Activated CD8-positive, alpha-beta memory T cell treated with anti-CD3 and anti-CD28 coated beads for 1 hour (primary cell): ENCODE measurements at places on chromosomes 12 and 14.

- no peak for DNase-seq
These were observed 17.0 kb downstream of the OR8S1 start for GRCh38 chr12:48542300-48542928.

DNA sequence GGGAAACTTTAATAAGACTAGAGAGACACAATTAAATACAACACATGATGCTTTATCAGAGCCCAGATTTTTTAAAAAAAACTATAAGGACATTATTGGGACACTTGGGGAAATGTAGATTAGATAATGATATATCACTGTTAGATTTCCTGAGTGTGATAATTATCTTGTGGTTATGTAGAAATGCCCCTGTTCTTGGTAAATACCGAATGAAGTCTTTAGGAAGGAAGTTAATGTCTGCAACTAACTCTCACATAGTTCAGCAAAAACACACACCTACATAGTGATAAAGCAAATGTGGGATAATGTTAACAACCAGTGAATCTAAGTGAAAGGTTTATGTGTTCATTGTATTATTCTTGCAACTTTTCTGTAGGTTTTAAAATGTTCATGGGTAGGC is 14.6 kb upstream of the CACNB3 start:
- DNase-seq, result no peak

DNA sequence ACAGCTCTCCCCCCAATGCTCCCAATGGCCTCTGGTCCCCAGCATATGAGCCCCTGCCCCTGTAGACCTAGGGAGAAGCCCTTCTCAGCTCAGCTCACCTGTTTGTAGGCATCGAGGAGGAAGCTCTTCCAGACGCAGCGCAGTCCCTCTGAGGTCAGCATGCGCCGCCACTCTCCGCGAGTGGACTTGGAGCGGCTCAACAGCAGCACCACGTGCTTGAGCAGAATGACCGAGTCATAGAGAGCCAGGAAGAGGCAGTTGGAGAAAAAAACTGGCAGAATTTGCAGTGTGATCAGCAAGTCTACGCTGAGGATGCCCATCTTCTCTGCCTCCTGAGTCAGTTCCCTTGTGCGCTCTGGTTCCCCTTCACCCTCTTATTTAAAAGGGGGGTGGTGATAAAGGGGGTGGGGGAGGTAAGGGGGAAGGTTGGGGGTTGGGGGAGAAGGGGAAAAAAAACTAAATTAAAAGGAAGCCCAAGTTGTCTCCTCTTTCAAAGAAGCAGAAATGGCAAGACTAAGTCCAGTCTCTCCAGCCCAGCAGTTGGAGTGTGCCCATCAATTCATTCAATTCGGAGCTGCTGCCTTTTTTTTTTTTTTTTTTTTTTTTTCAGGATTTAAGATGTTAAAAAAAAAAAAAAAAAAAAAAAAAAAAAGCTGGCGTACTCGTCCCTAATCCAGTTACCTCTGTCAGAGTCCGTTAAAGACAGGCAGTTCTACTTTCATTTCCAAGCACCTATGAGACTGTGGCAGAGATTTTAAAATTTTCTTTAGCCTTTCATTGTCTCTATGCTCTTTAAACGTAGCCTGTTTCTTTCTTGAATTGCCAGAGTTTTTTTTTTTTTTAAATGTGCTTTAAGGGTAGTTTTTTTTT is at the start of gene DIO2:
DIO2 (minus strand) TSS at position 352 of the 870 bp plus-strand sequence; CDS start at position 320, 32 bp downstream.
- DNase-seq, result no peak

- no peak for DNase-seq
These were observed 497.7 kb downstream of the FUT8 start for GRCh38 chr14:65910108-65910786.

- DNase-seq, result no peak
These were observed 1.1 kb upstream of the USP15 start for GRCh38 chr12:62258941-62259630.

DNA sequence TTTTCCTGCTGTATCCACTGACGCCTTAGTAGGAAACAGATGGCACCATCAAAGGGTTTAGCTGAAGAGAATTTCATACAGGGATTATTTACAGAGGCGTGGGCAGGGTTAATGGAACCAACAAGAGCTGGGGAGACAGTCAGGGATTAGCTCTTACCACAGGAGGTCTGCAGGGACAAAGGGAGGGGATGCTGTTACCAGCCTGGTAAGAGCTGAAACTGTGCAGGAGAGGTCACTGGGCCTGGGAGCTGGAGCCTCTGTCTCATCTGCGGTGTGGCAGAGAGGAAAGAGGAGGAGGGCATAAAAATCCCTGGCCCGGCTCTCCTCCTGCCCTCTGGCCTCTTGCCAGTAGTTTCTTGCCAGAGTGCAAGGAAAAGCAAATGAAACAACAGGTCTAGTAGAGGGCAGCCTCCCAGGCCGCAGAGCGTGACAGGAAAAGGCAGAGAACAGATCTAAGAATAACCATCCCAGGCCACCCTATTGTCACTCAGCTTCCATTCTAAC is 18.9 kb upstream of the POC1B start:
- DNase-seq, result no peak

DNA sequence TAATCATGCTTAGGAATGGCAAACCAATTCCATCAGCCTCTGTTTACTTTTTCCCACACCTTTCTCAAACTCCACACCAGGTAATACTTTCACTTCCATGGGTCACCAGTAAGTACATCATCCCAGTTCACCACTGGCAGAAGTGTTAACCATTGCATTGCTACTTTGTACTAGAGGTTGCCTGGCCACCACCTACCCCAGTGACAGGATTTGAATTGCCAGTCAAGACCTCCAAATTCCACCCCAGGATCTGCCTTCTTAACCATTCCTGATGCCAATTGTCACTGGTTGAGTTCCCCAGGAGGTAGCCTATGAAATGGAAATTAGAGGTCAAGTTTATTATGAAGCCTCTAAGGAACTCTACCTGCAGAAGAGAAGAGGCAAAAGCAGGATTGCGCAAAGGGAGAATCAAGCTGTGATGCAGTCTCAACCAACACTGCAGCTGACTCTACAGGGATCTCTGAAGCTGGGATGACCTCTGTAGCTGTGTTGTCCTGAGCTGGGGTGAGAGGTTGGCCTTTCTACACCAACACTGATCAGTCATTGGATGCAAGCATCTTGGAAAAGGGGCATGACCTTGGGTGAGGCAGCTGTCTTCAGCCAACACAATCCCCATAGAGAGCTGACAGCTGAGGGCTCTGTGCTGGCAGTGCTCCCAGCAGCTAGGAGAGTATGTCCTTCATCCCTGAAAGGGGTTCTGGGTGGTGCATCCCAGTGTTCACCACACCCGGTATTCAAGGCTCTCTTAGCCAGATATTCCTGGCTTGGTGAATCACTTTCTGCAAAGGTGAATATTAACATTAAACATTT is 37.0 kb upstream of the HMGA2 start:
- DNase-seq, result no peak

DNA sequence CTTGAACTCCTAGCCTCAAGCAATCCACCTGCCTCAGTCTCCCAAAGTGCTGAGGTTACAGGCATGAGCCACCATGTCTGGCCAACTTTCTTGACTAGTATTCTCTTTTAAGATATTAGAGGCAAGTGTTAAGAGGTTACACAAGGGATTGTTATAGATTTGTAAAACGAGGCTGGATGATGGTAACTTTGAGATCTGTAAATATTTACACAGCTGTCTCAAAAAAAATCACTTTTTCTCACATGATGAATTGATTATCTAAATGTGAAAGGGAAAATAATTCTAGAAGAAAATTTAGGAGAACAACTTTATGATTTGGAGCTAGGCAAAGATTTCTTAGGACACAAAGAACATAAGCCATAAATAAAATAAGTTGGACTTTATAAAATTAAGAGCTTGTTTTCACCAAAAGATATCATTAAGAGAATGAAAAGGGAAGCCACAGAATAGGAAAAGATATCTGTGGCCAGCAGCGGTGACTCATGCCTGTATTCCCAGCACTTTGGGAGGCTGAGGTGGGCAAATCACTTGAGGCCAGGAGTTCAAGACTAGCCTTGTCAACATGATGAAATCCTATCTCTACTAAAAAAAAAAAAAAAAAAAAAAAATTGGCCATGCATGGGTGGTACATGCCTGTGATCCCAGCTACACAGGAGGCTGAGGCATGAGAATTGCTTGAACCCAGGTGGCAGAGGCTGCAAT is 77.4 kb downstream of the BBS10 start:
- no peak for DNase-seq

GRCh38 chr14:39682582-39682981 is 250.3 kb upstream of the FBXO33 start:
- DNase-seq, result no peak

DNA sequence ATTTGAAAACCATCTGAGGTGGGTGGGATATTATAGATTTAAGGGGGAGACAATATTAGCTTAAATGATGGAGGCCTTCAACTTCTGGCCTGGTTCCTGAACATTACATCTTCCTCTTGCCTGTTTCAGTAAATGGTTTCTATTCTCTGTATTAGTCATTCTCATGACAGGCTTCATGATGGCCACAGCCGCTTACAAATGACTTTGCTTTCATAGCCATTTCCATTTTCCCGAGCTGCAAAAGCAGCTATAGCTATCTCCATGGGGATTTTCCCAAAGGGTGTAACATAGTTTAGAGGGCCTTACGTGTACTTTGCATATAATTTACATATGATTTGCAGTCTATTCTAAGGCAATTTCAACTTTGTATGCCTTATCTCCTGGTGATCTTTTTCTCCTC is 121.8 kb downstream of the NRXN3 start:
- no peak for DNase-seq

DNA sequence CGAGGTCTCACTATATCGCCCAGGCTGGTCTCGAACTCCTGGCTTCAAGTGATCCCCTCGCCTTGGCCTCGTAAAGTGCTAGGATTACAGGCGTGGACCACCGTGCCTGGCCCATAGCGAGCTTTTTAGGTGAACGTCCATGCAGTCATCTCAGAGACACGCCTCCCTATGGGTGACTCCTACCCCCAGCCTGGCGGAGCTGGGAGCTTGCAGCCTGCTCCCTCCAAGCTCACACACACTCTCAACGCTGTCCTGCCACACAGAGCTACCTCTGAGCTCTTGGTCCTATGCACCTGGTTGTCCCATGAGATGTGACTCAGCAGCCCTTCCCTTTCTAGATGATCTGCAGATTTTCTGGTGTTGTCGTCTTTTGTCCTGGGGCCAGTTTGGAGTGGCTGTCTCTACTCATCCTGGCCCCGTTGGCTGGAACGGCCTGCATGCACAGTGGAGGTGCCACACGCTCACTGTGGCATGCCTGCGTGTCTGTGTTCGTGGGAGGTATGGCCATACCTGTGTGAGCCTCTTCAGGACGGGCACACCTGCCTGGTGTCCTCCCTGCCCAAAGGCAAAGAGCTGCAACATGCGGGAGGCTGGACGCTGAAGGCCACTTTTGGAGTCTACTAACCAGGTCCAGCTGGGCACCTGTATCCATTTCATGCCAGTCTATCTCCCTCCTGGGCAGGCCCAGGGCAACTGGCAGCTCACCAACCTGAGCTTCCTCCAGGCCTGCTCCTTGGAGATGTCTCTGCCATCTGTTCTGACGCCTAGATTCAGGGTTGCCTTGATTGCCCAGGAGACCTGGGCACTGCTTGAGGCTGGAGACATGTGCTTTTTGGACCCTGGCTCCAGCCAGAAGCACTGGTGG is 18.1 kb downstream of the CABP1 start:
- no peak for DNase-seq

DNA sequence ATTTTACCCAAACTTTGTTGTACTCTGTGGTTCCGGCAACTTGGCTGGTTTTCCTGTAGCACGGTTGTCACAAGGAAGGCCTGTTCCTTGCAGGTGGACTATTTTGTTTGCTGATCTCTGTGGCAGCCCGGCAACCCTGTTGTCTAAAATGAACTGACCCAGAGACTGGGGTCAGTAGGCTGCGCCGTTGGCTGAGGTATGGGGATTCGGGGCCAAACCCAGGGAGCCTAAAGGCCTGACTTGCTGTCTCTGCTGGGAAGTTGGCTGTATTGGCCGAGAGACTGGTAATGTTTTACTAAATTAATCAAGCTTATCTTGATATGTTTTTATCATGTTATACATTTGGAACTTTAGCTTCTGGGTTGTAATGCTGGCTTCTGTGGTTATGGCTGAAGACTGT is 13.8 kb downstream of the SMIM41 start:
- DNase-seq, result no peak

DNA sequence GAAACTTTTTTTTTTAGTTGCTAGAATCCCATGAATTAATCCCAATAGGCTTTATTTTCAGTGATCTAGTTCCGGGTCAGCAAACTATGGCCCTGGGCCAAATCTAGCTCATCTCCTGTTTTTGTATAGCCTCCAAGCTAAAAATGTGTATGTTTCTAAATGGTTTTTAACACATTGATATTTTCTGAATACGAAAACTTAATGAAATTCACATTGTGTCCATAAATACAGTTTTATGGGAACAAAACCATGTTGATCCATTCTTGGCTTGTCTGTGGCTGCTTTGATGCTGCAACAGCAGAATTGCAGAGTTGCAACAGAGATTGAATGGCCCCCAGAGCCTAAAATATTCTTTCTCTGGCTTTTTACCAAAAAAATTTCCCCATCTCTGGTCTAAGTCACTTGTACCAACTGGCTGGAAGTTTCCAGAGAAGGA is 47.5 kb downstream of the ZNF664 start:
- no peak for DNase-seq

DNA sequence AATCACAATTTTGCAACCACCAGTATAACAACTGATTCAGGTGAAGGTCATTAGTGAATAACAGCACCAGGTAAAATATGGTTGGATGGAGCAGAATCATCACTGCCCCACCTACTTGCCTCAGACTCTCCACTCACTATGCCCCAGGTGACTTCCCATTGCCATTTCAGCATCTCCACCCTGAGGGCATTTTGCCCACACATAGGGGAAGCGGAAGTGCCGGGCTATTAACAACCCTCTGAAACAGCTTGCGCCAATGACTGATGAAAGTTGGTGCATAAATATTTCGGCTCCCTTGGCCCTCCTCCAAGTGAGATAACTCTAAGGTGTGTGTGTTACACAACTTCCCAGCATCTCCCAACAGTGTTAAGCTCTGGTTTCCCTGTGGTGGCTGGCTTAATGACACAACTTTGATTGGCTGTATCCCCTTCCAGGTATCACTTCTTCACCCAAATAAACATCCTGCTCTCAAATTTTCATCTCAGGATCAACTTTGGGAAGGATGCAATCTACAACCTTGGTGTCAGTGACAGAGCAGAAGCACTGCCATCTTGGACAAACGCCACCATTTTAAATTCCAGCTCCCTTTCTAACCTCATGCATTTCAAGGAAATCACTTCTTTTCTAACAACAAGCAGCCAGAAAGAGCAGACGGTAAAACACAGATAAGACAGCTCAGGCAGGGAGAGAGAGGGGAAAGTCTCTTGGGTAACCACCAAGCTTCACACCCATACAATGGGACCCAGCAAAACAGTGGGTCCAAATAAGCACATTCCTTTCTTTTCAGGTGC is 73.6 kb upstream of the PPP2R5C start:
- DNase-seq, result no peak

- no peak for DNase-seq
These were observed 83.3 kb downstream of the SSPN start for GRCh38 chr12:26278666-26279065.

DNA sequence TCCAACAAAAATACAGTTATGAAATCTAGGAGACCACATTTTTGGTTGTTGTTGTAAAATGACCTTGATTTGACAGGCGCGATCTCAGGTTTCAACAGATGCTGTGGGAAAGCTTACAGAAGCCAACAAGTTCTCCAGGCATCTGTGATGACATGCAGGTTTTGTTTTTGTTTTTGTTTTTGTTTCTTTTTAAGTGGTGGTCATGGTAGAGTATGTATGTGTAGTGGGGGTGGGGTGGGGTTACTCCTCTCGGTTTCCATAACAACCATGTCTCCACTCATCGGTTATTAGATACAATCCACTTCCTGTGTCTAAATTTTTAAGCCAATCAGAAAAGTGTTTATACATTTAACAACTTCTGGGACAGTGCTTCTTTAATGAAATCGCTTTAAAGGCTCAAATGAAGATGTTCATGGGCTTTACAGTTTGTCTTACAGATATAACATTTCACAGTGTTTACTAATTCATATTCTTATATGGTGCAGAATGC is 199.9 kb upstream of the FOXN3 start:
- DNase-seq, result no peak
